ENCODE measurements at places on chromosomes 3 and 15.

DNA sequence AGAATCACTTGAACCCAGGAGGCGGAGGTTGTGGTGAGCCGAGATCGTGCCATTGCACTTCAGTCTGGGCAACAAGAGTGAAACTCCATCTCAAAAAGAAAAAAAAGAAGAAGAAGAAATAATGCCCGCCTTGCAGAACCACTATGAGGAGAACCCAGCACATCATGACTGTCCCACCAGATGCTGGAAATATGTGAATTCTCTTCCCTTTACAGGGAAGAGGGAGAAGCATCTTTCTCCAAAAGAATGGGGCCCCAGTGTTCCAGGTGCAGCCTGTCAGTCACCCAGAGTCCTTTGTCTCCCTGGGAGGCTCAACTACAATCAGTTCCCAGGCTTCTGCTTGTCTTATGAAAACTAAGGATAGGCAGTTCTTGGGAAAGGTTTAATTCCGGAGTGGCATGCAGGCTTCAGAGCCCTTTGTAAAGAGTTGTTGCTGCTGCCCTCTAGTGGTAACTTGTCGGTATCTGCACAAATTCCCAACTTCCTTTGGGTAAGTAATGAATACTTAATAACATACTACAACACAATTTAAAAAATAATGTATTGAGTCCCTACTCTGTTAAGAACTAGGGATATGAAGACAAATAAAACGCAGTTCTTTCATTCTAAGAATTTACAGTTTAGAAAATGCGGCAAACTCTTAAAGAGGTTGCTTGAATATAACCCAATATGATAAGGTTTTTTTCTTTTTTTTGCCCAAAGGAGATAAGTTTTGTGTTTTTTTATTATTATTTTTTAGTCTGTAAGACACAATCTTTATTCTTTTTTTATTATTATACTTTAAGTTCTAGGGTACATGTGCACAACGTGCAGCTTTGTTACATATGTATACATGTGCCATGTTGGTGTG is 18.6 kb upstream of the TICRR start:
- no peaks in the 10 kb centered on the region for H3K36me3 ChIP-seq
- no peak overlapping the region for H3K4me3 ChIP-seq
- H3K27me3 ChIP-seq = no peaks in the 10 kb centered on the region
- H3K27ac ChIP-seq = no peak overlapping the region

GRCh38 chr3:16060358-16060852 is 114.1 kb upstream of the GALNT15 start:
- DNase-seq = peak; percentile 7
- H3K27me3 ChIP-seq = no peaks in the 10 kb centered on the region
- H3K27ac ChIP-seq = peak overlapping the region; percentile 76
- H3K4me3 ChIP-seq = no peak overlapping the region
- H3K4me1 ChIP-seq = no peaks in the 10 kb centered on the region
- H3K36me3 ChIP-seq = no peaks in the 10 kb centered on the region

- peak; percentile 16 for DNase-seq
- peaks cover 19% of the 10 kb centered on the region for H3K4me1 ChIP-seq
- no peaks in the 10 kb centered on the region for H3K36me3 ChIP-seq
Measured at GRCh38 chr3:188257384-188258026, 103.5 kb downstream of the LPP start.

GRCh38 chr3:46869440-46869839 is 6.2 kb upstream of the MYL3 start:
- no peak overlapping the region for H3K27ac ChIP-seq
- H3K4me3 ChIP-seq = no peak overlapping the region
- H3K27me3 ChIP-seq = no peaks in the 10 kb centered on the region
- no peak for DNase-seq
- no peaks in the 10 kb centered on the region for H3K4me1 ChIP-seq

DNA sequence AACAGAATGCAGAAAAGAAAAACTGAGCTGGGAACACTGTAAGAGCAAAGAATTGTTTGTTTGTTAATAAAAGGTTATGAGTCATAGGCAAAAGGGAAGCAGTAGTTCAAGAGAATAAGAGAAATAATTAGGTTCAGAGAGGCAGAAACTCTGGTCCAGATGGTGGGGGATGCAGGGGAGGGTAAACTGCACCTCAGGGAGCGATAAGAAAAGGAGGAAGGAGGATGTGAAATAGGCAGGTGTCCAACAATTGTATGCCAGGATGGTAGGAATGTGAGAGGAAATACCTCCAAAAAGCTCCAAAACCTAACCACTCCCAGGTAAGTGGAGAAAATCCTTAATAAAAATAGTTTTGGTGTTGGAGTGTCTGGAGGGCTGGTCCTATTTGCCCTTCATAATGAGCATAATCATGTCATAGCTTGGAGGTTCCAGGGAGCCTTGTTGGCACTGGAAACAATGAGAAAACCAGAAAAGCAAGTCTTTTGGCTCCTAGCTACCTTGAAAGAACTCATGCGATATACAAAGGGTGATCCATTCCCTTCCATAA is 405.4 kb upstream of the TBL1XR1 start:
- no peaks in the 10 kb centered on the region for H3K27me3 ChIP-seq
- no peaks in the 10 kb centered on the region for H3K36me3 ChIP-seq
- peak overlapping the region; percentile 34 for H3K27ac ChIP-seq
- no peak overlapping the region for H3K4me3 ChIP-seq
- DNase-seq = no peak
- H3K4me1 ChIP-seq = peaks cover 3% of the 10 kb centered on the region

GRCh38 chr15:100106732-100107131 is 235.0 kb downstream of the ADAMTS17 start:
- H3K27me3 ChIP-seq = no peaks in the 10 kb centered on the region
- no peak overlapping the region for H3K27ac ChIP-seq
- no peaks in the 10 kb centered on the region for H3K36me3 ChIP-seq
- H3K4me1 ChIP-seq = peaks cover 1% of the 10 kb centered on the region
- DNase-seq = no peak

GRCh38 chr3:133996251-133996661 is 33.5 kb downstream of the SLCO2A1 start:
- no peaks in the 10 kb centered on the region for H3K27me3 ChIP-seq
- H3K4me1 ChIP-seq = no peaks in the 10 kb centered on the region
- no peak for DNase-seq
- no peak overlapping the region for H3K27ac ChIP-seq
- no peak overlapping the region for H3K4me3 ChIP-seq

GRCh38 chr3:140323561-140323960 is 354.3 kb upstream of the TRIM42 start:
- no peaks in the 10 kb centered on the region for H3K4me1 ChIP-seq
- H3K4me3 ChIP-seq = no peak overlapping the region
- H3K27ac ChIP-seq = no peak overlapping the region
- peaks cover 2% of the 10 kb centered on the region for H3K27me3 ChIP-seq

Measured in small intestine (tissue), 16 donors.